ENCODE measurements at places on chromosomes 7 and 10.

DNA sequence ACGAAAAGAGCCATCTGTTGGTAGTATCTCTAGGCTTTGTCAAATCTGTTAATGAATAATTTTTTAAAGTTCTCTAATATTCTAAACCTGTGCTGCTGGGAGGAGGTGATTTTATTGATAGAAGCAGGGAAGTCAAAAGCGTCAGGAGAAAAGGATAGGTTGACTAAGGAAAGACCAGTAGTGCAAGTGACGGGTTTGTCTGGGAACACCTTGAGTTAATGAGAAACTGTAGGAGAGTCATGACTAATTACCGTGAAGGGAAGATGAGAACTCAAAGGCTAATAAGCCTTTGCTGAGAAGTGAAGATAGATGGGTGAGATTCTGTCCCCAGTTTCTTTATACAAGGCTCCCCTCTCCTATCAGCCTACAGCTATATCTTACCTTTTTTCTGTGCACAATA, 5.0 kb upstream of the PDK4 start:
- DNase-seq: no peak

DNA sequence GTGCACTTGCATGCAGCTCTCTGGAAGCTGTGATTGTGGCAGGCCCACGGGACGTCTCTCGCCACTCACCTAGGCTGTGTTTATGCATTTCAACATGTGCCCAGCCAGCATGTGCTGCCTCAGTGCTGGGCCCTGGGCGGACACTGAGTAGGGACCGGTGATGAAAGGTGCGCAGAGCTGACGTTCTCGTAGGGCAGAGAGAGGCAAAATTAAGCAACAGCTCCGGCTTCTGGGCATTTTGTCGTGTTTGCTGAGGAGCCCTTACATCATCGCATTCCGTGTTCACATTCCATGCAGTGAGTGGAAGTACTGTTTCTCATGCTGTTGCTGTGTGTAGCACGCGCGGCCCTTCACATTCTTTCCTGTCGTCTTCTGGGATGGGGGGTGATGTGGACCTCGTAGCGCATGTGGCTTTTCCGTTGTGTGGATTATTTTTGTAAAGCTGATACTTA, 50.5 kb downstream of the PRF1 start:
- no peak for DNase-seq

GRCh38 chr7:94212160-94212559, 182.5 kb upstream of the COL1A2 start:
- DNase-seq: no peak

- no peak for DNase-seq
Measured at GRCh38 chr7:2729893-2730716, 42.1 kb downstream of the AMZ1 start.

Data from NCI-H2029 (cell line).